ENCODE measurements at places on chromosomes 12 and 14.

DNA sequence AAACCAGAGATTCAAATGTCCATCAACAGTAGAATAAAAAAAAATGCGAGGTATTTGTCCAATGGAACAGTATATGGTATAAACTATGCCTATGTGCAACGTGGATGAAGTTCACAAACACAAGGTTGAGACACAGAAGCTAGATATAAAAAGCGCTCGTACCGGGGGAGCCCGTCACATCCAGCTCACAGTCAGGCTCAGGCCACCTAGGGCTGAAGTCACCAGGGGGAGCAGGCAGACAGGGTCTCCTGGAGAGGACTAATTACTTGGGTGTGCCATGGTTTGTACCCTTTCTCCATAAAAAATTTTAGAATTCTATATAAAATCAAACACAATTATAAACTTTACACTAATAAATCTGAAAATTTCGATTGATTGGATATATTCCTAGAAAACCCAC is 13.6 kb downstream of the AHNAK2 start:
- DNase-seq = no peak

DNA sequence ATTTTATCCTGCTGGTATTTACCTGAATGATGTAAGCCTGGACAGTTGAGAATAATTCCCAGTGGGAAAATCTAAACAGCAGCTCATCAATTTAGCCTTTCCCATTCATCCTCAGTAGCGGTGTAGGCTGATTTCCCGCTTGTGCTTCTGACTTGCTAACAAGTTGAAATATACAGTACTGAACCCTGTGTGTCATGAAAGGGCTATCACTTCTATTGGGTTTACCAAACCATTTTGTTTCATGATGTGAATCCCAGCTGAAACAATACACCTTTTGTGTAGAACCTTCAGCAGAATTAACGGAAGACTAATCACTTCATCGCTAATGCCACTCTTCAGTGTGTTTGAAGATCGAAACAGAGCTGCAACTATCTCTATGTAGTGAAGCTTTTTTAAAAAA is 88.4 kb downstream of the POLR3B start:
- DNase-seq = no peak

GRCh38 chr12:19338405-19338804 is 100.9 kb upstream of the AEBP2 start:
- no peak for DNase-seq

DNA sequence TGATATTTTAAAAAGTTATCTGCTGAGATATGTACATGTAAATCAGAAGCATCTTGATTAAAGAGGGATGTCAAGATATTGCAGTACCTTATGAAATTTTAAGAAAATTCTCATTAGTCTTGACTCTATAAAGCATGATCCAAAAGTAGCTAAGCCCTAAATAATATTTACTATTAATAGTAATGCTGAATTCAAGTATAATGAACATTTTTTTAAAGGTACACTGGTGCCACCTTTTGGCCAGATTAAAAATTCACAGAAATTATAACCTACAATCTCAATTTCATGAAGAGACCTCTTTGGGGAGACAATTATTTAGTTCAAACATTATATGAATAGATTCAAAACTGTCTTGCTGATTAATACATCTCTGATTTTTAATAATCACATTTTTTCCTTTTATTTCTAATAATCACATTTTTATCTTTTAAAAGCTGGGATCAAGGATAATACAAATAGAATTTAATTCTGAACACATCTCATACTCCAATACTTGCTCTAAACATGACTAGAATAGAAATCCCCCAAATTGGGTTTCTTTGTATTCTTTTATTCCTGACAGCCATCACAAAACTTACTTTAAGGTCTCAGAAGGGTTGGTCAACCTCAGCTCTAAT is 13.4 kb downstream of the AKAP5 start:
- no peak for DNase-seq

DNA sequence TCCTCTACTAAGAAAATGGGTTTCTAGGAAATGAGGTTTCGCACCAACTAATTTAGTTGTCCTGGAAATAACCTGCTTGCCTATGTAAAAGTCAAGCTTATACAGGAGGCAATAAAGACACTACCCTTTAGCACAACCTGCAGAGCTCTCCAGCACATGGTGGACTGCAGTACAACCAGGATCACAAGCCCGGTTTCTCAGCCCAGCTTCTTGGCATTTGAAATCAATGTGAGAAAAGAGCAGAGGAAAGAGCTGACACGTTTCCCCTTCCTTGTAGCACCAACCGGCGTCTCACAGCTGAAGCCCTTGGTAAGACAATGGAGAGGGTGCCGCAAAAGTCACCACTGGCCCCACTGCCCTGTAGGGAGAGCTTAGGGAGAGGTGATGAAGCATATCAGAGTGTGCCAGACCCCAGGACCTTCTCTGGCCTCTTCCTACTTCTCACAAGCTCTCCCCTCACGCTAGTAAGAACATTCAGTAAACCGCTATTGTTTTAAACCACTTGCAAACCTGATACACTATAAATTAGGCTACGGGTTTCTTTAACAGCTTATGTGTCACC is 8.6 kb downstream of the SPTLC2 start:
- no peak for DNase-seq

DNA sequence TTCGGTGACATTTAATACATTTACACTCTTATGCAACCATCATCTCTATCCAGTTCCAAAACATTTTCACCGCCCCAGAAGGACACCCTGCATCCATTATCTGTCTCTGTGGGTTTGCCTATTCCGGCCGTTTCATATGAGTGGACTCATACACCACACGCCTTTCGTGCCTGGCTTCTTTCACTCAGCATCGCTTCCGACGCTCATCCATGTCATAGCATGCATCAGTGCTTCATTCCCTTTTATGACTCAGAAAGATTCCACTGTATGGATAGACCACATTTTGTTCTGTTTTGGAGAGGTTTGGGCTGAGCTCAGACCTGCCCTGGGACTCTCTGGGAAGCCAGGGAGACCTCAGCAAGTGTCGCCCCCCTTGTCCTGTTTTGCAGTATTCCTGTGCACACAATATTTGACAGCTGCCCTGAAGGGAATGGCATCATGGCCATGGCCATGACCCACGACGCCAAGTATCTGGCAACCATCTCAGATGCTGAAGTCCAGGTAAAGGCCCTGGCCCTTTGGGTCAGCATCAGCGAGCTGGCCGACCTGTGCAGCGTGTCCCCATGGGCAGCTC is 23.8 kb downstream of the CFAP251 start:
- no peak for DNase-seq

GRCh38 chr12:67798768-67799167 is 150.2 kb downstream of the DYRK2 start:
- no peak for DNase-seq

GRCh38 chr12:79006306-79006705 is 141.7 kb downstream of the SYT1 start:
- no peak for DNase-seq

DNA sequence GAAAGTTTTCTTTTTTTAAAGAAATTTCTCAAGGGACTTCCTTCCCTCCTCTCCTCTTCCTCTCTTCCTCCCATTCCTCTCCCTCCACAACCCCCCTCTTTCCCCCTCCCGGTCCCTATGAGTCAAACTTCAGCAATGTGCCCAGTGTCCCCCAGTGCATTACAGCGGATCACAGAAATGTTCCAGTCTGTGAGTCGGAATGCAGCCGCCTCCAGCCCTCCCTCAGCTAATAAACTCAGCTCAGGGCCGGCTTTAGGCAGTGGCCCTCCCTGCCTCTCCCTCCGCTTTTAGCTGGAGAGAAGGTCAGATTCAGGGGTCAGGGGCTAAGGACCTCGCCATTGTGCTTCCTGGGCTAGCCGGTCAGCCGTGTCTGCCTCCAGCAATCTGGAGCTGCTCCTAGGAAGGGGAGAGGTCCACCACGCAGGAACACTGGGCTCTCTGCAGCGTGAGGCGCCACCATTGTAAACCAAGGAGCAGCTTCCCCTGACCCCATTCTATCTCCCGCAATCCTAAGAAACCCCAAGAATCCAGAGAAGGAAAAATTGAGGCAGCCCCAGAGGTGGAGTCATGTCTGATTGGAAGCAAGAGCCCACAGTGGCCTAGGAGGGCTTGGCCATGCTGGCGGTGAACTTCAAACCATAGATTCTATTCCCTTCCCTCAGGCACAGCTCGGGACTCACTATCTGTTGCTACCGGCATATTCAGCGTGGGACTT is 1.1 kb upstream of the HDAC7 start:
- no peak for DNase-seq

DNA sequence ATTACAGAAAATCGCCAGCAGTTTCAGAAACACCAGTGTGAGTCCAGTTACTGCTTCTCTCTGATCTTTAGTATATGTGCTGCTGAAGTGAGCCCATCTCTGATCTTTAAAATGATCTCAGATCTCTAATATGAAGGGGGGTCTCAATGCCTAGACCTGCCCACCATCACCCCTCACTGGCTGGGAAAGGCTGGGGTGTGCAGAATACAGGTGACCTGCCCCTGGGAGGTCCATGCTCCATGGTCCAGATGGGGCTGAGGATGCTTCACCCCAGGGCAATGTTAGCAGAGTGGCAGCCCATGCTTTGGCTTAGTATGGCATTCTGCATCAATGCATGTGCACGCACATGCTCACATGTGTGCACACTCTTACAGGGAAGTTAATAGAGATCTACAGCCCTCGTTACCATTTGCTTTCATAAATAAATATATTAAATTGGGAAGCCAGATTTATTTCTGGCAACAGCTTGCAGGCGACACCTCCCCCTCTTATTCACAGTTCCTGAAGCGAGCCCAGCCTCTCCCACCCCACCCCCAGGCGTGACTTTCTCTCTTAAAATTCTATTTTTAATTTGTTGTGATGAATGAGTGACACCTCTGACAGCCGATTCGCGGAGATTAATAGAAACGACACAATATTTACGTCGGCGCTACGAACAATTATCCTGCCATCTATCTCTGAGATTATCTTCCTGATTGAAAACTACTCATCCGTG is 104.7 kb upstream of the ESRRB start:
- no peak for DNase-seq

GRCh38 chr14:42475289-42475688 is 868.6 kb downstream of the LRFN5 start:
- no peak for DNase-seq

DNA sequence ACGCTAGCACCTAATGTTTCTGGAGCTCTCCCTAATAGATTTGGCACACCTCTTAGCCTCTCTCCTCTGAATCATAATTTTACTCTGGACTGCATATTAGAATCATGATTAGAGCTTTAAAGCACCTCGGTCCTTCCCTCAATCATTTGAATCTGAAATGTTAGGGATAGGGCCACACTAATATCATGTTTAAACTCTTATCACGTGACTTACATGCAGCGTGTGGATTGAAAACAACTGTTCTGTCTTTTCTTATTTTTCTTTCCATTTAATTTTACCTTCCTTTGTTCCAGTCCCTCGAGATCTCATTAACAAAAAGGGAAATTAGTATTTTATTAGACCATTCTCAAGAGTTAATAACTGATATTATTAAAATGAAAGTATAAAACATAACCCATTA is 762.5 kb upstream of the FLRT2 start:
- no peak for DNase-seq

- DNase-seq = no peak
These were observed 201.3 kb upstream of the OR4E1 start for GRCh38 chr14:21874946-21875345.

GRCh38 chr12:110093631-110094311 is 30.4 kb upstream of the IFT81 start:
- no peak for DNase-seq

- peak; percentile 40 for DNase-seq
These were observed 217.4 kb downstream of the SLC41A2 start for GRCh38 chr12:104740668-104741067.

DNA sequence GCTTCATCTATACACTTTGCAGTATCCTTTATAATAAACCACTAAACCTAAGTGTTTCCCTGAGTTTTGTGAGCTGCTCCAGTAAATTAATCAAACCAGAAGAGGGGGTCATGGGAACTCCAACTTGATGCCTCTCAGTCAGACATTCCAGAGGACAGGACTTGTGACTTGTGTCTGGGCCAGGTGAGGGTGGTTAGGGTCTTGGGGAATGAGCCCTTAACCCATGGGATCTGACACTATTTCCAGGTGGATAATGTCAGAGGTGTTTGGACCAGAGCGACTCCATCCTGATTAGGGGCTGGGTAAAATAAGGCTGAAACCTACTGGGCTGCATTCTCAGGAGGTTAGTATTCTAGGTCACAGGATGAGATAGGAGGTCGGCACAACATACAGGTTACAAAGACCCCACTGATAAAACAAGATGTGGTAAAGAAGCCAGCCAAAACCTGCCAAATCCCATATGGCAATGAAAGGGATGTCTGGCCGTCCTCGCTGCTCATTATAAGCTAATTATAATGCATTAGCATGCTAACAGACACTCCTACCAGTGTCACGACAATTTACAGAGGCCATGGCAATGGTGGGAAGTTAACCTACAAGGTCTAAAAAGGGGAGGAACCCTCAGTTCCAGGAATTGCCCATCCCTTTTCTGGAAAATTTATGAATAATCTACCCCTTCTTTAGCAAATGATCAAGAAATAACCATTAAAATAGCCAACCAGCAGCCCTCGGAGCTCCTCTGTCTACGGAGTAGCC is 58.7 kb downstream of the BCAT1 start:
- DNase-seq = no peak

Measured in activated T-helper 1 cell treated with anti-CD3 and anti-CD28 coated beads, Interleukin-12 subunit alpha, Interleukin-12 subunit beta, Interleukin-2, Interleukin-4 antibody, amounts not matched to agents 30 ng/mL and 10 ng/mL and 1 ng/mL, durations not matched to agents 14 hours and 24 hours and 36 hours (primary cell).